ENCODE measurements at places on chromosomes 11 and 22. TPM values are rescaled to one million over a fixed set of nuclear protein-coding genes. Genes with fewer than 3 reads are reported as not detected.
A peak's percentile ranks its signal among the peaks of the same experiment; 100 is the strongest.

DNA sequence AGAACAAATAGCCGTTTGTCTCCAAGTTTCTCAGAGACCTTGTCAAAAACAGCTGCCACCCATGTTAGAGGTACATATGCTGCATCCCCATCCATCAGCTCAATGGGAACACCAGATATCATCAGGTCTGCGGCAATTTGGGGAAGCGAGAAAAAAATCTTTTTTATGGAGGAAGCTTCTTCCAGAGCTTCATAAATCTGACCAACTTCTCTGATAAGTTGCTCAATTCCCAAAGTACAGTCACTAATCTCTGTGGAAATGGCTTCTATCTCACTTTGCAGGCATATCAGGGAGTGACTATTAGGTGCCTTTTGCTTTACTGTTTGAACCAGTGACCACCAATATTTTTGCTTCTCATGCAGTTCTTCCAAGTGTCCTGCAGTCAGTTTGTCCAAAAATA lies 34.3 kb upstream of the MRPL17 start:
- no peaks in the 10 kb centered on the region for H3K4me1 ChIP-seq
- no peaks in the 10 kb centered on the region for H3K36me3 ChIP-seq
- no peak overlapping the region for H3K4me3 ChIP-seq
- DNase-seq: no peak
- H3K27ac ChIP-seq: no peak overlapping the region

DNA sequence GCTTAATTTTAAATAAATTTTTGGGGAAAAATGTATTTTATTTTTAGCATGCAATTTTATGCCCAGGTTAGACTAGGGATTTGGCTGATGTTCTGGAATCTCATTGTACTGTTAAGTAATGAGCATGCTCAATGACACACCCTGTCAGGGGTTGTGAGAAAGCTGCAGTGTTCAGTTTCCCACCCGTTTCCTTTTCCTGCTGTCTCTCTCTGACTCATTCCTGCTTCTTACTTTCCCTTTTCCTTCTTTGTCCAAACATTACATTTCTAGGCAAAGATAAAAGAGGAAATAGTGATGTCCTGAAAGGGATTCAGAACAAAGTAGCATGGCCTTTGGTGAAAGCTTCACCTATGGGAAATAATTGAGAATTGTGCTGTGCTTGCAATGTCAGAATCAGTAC lies 22.7 kb downstream of the OOSP3 start:
- H3K4me1 ChIP-seq: peaks cover 5% of the 10 kb centered on the region
- H3K27ac ChIP-seq: no peak overlapping the region
- H3K4me3 ChIP-seq: no peak overlapping the region

CHADL gene
- total RNA-seq: 3.1 TPM

GRCh38 chr11:78327945-78328344 lies 89.7 kb downstream of the GAB2 start:
- H3K4me3 ChIP-seq: no peak overlapping the region
- no peak for DNase-seq
- no peak overlapping the region for H3K27ac ChIP-seq
- no peaks in the 10 kb centered on the region for H3K27me3 ChIP-seq

- H3K4me3 ChIP-seq: no peak overlapping the region
- DNase-seq: no peak
- H3K36me3 ChIP-seq: no peaks in the 10 kb centered on the region
- peaks cover 36% of the 10 kb centered on the region for H3K27me3 ChIP-seq
- no peak overlapping the region for H3K27ac ChIP-seq
- no peaks in the 10 kb centered on the region for H3K4me1 ChIP-seq
These were observed 26.5 kb upstream of the NECTIN1 start for GRCh38 chr11:119755356-119756071.

- H3K27me3 ChIP-seq: no peaks in the 10 kb centered on the region
- H3K36me3 ChIP-seq: no peaks in the 10 kb centered on the region
- no peak for DNase-seq
- H3K4me3 ChIP-seq: peak overlapping the region; percentile 19
- peak overlapping the region; percentile 91 for H3K27ac ChIP-seq
These were observed 19.4 kb upstream of the MALAT1 start for GRCh38 chr11:65479184-65480145.

KRTAP5-10 gene
- not detected for total RNA-seq

DNA sequence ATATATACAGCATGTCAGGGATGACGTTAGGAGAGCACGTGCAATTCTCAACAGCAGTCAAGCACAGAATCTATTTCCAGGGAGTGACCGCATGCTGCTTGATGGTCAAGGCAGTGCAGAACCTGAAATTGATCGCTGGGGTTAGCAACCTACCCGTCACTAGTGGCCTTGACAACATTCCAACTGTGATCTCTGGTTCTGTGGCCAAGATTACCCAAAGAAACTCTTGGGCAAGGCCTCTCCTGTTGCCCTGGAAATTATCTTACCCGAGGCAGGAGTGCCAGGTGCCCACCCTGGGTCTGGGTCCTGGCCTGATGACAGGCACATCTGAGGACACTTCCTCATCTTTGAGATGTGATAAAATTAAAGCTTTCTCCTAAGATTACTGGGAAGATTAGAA lies 2.2 kb downstream of the TM7SF2 start:
- DNase-seq: no peak
- H3K4me3 ChIP-seq: peak overlapping the region; percentile 95
- peaks cover 9% of the 10 kb centered on the region for H3K36me3 ChIP-seq
- H3K27me3 ChIP-seq: no peaks in the 10 kb centered on the region

GRCh38 chr11:116473790-116474346 lies 298.9 kb downstream of the BUD13 start:
- DNase-seq: no peak
- no peaks in the 10 kb centered on the region for H3K36me3 ChIP-seq
- no peak overlapping the region for H3K4me3 ChIP-seq
- H3K27ac ChIP-seq: no peak overlapping the region
- peaks cover 5% of the 10 kb centered on the region for H3K4me1 ChIP-seq

SAA1 gene
- not detected for total RNA-seq
